Right ventricle myocardium superior (tissue), 1 donor: ENCODE measurements at places on chromosomes 5 and 9. TPM values are rescaled to one million over a fixed set of nuclear protein-coding genes. Genes with fewer than 3 reads are reported as not detected.

Gene PTGES2
- total RNA-seq, result 155 TPM

GRCh38 chr5:115656404-115656803 lies 30.6 kb upstream of the TMED7 start:
- no peak for DNase-seq

DNA sequence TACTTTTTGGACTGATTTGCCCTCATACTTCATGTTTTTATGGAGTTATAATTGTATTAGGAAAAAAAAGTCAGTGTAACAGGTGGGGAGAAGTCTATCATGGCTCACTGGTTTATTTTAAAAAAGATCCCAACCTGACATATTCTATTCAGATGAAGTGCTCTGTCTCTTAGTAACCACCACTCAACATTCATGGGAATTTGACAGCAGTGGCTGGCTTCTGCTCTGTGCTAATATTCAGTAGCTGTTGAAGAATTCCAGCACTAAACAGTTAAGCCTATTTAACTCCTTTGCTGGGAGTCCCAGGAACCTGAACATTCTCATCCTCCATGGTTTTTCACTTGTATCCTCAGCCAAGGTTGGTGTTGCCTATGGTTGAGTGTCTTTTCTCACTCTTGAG lies 23.1 kb downstream of the CMYA5 start:
- no peak for DNase-seq

DNA sequence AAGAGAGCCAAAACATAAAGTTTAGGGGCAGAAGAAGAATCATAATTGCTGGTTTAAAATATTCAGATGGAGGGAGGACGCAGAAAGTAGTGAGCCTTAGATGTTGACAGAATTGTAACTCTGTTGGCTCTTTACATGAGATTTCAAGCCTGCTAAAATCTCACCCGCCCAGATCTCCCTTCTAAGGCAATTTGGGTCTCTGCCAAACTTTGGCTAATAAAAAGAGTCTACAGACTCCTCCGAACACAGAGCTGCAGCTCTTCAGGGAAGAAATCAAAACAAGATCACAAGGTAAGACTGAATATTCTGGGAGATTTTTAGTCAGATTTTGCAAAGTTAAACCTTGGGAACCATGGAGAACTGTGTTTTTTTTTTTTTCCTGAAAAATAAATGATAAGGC lies at the start of gene IL33:
Gene IL33 (plus strand): TSS at position 246 of the 400 bp plus-strand sequence. CDS start 25,888 bp downstream, outside the sequence.
- DNase-seq, result no peak

- DNase-seq, result no peak
These were observed 25.3 kb downstream of the GGTA1 start for GRCh38 chr9:121474231-121474947.

GRCh38 chr5:125083981-125084380 lies 337.5 kb upstream of the ZNF608 start:
- DNase-seq, result no peak

GRCh38 chr9:9117866-9118265 lies 1318.3 kb upstream of the DMAC1 start:
- DNase-seq, result no peak

DNA sequence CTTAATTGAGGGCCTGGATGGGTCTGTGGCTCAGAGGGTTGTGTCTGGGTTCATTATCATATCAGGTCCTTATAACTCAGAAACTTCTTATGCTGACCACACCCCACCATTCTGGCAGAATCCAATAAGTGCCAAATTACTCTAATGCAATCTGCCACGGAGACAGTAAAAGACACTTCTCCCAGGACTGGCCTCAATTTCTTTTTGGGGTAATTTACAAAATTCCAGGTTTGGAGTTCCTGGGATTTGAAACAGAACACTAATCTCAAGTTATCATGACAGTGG lies 187.8 kb downstream of the GNAQ start:
- DNase-seq, result no peak

Gene IRGM
- total RNA-seq, result not detected

Gene ENTR1
- 23.3 TPM for total RNA-seq

Gene GABBR2
- 0.30 TPM for total RNA-seq

- no peak for DNase-seq
These were observed 82.0 kb downstream of the ADGRV1 start for GRCh38 chr5:90640484-90641059.

DNA sequence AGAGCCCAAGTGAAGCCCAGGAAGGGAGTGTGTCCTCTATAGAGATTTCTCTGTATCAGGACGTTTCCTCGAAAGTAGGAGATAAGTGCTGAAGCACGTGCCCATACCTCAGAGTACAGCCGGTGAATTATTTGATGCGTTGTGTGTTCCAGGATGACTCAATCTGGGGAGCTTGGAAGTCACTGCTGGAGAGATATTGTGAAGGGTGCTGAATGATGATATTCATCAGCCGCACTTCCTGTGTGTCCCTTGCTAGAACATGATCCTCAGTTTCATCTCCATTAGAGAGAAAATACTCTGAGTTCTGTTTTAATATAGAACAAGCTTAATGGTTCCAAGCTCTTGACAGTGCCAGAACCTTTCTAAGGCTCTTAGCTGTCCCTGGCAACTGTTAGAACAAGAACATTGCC lies 402.3 kb upstream of the ADAMTSL1 start:
- no peak for DNase-seq

Gene ENTREP1
- total RNA-seq, result 18.7 TPM

DNA sequence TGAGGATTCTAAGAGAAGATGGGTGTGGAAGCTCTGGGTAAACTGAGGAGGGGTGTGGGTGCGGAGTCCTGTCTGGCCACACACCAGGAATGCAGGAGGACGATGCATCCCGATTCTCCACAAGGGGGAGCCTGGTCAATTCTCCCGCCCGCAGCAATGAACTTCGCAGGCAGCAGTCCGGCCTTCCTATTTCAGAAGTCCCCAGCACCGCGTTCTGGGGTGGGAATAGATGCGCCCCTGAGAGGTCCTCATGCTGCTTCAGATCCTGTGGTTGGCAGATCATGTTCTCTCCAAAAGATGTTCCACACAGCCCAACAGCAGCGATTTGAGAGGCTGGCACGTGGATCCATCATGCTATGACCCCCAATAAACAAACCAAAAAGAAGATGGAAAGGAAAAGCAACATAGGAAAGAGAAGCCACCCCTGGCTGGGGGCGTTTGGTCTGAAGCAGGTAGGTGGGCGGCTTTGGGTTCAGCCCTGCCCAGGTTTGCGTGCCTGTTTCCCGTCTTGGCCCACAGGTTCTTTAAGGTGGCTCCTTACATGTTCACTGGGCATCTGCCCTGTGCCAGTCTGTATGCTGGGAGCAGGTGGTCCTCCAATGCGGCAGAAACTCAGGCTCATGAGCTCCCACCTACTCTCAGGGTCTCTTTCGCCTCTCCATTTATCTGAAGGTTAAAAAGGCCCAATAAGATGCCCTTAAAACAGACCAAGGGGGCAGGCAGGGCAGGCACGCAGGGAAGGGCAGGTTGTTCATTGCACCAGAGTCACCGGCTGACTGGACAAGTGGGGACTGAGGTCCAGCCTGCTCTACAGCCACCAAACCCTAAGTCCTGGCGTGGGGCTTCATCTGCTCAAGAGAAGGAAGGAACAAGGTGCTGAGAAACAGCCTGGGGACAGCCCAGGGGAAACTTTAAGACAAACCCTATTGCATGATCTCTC lies 171.6 kb downstream of the PAX5 start:
- peak; percentile 45 for DNase-seq

Gene MZB1
- total RNA-seq, result 0.70 TPM

Gene QSOX2
- total RNA-seq, result 7.7 TPM

DNA sequence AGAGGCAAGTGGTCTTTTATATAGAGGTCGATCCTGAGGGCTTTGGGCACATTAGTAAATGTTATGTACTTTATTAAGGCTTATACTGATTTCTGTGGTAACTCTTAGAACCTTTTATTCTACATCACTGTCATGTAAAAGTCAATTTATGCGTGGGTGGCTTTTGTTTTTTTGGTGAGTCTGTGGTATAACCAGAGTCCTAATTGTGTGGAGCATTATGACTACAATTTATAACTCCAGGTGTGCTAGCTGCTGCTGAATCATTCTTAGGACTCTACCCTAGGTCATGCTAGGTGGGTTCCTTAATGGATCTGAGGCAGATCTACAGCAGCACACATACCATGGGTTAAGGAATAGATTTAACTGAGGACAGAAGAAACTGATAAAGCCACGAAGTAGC lies 33.9 kb upstream of the KCNN2 start:
- DNase-seq, result no peak

Gene FCHO2
- 19.7 TPM for total RNA-seq

- no peak for DNase-seq
These were observed 254.6 kb downstream of the EDIL3 start for GRCh38 chr5:84130006-84130580.

DNA sequence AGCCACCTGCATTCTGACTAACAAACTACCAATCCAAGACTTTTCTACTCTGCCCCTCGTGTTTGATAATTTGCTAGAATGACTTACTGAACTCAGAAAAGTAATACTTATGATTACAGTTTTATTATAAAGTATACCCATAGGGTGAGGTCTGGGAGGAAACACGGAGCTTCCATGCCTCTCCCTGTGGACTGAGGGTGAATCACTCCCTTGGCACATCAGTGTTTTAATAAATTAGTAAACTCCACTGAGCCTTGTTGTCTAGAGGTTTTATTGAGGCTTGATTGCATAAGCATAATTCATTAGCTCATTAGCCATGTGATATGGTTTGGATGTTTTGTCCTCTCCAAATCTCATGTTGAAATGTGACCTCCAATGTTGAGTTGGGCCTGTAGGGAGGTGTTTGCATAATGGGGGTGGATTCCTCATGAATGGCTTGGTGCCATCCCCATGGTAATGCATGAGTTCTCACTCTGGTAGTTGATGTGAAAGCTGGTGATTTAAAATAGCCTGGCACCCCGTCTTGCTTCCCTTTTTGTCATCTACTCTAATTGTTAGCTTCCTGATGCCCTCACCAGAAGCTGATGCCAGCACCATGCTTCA lies 233.6 kb upstream of the TRPC7 start:
- DNase-seq, result no peak

DNA sequence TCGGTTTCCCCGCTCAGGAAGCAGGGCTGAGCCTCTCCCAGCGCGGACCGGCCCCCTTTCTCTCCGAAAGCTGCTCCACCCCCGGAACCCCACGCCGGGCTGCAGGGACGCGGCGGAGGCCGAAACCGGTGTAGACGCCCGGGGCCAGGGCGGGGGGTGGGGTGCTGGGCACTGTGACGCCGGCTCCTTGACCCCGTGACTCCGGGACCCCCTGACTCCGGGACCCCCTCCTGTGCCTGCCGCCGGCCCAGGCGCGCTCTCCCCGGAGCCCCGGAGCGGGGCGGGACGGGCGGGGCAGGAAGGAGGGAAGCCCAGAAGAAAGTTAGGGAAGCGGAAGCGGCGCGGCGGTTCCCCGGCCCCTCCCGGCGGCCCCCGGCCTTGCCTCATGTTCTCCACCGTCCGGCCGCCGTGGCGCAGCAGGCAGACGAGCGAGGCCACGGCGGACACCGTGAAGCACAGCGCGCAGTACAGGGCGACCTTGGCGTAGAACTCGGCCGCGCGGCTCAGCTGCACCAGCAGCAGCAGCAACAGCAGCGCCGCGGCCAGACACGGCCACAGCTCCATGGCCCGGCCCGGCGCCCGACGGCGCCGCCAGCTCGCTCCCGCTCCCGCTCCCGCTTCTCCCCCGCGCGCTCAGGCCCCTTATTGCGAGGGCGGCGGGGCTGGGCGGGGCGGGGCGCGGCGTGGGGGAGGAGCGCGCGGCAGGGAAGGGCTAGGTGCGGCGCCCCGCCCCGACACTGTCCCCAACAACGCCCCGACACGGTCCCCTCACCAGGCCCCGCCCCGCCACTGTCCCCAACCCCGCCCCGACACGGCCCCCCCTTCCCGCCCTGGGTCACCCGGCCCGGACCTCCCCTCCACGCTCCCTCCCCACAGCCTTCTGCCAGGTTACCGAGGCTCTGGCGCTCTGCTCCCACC lies at the start of gene AGPAT2:
Gene AGPAT2 (minus strand): TSS at position 664 of the 918 bp plus-strand sequence. CDS start 100 bp downstream, at position 564.
- DNase-seq, result peak; percentile 90

- DNase-seq, result no peak
These were observed 748.7 kb downstream of the TLE4 start for GRCh38 chr9:80320480-80320879.

- DNase-seq, result no peak
These were observed 286.3 kb downstream of the ADGRV1 start for GRCh38 chr5:90844931-90845330.

Gene ADRB2
- 5.6 TPM for total RNA-seq

GRCh38 chr5:72040513-72040912 lies 66.8 kb upstream of the MAP1B start:
- no peak for DNase-seq

DNA sequence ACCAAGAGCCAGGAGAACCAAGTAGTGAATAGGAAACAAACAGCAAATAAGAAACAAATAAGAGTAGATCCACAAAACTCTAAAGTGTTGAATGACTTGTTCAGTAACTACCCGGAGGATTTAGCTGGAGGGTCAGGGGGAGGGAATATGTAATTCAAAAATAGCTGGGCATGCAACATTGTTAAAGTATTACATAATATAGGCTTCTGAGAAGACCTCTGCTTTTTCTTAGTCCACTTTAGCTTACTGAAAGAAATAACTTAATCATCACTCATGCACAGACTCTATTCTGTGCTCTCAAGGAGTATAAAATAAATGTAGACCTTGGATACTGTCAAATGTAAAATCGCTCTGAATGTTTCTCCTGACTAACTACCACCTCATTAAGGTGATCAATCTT lies 183.2 kb upstream of the POU5F2 start:
- no peak for DNase-seq

DNA sequence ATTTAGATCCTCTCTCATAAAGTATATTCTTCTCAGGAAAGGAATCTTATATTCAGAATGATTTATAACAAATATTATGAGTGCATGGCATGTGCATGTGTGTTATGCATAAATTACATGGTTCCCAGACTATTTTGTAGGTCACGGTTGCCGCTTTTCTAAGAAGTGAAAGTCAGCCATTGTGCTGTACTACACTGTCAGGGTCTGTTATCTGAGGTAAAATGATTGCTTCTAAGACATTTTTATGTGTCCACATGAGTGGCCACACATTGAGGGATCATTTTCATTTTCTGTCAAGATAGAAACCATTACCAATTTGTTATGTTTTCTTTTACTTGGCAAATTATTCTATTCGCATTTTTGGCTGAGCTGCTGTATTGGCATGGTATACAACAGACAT lies 210.8 kb downstream of the CWC27 start:
- no peak for DNase-seq

DNA sequence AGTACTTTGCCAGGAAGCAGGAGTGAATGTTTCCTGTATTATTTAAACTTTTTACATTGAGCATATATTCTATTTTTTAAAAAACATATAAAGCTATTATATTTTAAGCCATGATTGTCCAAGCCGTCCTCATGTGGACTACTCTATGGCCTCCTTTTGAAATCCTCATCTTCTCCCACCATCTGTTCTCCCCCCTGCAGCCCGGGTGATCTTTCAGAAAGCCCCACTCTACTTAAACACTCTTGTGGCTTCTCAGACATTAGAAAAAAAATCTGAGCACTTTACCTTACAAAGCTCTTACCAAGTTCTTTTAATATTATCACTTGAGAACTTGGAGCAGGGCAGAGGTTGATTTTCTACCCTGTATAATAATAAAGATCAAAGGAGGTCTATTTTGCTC lies 95.4 kb downstream of the CAVIN4 start:
- no peak for DNase-seq
